ENCODE measurements at places on chromosomes 7 and 10.

DNA sequence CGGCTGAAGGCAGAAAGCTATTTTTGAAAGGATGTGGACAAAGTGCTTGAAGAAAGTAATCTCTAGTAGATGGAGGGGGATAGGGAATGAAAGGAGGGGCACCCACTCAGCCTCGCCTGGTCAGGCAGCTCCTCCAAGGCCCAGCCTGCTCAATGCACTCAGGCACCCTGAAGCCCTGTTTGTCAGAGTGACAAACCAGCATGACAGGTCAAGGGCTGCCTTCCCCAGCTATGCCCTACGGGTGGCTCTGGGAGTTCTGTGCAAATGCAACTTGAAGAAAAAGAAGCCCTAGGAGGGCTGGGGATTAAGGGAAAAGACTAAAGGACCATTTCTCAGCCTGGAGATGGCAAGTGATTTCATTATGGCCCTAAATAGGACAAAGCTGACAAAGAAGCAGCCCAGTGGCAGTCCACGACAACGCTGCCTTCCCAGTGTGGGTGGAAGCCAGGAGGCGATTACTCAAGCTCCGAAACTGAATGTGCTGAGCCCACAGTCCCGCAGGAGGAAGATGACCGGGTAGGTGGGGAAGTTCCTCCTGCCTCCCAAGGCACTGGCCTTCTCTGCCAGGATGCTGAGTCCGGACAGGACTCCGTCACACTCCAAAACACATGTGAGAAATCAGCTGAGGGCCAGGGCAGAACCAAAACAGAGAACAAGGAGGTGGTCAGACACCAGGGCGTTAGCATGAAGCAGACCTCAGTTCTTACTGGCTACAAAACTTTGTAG, 16.3 kb downstream of the LIPA start:
- DNase-seq: no peak

DNA sequence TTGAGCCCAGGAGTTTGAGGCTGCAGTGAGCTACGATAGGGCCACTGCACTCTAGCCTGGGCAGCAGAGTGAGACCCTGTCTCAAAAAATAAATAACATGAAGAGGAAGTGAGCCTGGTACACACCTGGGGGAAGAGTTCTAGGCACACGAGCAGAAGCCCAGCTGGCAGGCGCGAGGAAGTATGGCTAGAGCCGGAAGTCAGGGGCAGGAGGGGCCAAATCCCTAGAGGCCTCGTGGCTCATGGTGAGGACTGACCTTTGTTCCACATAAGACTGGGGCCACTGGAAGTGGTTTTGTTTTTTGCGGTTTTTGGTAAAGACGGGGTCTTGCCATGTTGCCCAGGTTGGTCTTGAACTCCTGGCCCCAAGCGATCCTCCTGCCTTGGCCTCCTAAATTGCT, 117.6 kb downstream of the HIP1 start:
- no peak for DNase-seq

- DNase-seq: no peak
Measured at GRCh38 chr10:107809889-107810288, 645.4 kb upstream of the SORCS1 start.

GRCh38 chr7:130390486-130390885, 10.2 kb downstream of the CPA1 start:
- no peak for DNase-seq

DNA sequence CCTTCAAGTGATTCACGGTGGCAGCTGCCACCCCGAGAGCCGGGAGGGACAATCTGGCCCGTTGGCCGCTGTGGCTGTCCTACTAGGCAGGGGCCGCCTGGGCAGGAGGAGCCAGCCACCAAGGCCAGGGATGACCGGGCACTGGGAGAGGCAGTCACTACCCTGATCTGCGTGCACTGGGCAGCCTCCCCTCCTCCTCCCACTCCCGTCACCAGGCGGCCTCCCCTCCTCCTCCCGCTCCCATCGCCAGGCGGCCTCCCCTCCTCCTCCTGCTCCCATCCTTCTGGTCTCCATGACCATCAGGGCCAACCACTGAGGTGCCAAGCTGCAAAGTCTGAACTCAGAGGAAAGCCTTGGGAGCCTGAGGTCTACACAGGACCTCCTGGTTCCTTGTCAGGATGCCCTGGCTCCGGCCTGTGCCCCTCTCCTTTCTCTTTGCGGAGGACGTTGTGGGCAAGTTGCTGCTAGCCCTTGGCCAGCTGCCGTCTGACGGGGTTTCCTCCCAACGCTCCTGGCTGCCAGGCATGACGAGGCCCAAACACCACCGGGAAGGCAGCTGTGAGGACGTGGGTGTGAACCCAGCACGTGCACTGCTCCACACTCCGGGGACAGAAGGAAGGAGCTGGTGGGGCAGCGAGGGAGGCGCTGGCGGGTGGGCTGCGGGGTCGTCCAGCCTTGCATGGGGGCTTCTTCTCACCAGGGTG, 131.1 kb downstream of the WDR37 start:
- no peak for DNase-seq

DNA sequence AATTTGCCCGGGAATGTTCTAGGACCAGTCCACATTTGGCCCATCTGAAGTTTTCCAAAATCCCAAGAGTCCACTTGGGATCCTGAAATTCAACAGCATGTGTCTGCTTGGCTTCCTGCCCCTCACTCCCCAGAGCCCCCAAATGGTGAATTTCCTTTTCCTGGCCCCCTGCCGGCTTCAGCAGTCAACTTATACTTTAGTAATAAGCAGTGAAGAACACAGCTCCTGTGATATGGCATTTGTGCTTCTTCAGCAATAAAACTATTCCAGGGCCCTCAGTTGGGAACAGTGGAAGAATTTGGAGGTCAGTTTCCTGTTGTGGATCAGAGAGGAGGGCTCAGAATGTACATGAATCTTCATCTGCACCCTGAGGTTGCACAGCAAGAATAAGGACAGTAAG, 51.1 kb downstream of the PRF1 start:
- no peak for DNase-seq

DNA sequence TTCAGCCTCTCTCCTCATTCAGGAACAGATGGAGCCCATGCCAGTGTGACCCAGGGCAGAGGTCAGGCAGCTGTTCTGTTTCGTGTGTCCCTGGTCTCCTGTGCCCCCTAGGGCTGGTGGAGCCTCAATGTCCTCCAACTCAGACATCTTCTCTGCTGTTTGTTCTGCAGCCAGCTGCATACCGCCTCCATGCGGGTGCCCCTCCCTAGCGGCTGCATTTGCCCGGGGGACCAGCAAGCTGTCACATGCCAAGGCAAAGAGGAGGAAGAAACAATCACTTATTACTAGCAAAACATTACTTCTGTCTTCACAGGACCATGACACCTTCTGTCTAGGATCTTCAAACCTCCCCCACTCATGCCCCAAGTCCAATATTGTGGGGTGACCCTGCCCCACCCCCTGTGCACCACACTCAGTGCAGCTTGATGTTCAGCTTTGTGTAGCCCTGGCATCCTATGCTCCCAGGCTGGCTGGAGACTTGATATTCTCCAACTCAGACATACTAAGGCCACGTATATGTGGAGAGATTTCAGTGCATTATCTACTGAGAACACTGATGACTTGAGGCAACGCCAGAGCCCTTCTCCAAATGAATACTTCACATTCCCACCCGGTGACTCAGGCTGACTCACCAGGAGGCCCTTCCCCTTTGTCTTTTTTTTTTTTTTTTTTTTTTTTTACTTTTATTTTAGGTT, 188.9 kb downstream of the SKIDA1 start:
- DNase-seq: peak; percentile 10

DNA sequence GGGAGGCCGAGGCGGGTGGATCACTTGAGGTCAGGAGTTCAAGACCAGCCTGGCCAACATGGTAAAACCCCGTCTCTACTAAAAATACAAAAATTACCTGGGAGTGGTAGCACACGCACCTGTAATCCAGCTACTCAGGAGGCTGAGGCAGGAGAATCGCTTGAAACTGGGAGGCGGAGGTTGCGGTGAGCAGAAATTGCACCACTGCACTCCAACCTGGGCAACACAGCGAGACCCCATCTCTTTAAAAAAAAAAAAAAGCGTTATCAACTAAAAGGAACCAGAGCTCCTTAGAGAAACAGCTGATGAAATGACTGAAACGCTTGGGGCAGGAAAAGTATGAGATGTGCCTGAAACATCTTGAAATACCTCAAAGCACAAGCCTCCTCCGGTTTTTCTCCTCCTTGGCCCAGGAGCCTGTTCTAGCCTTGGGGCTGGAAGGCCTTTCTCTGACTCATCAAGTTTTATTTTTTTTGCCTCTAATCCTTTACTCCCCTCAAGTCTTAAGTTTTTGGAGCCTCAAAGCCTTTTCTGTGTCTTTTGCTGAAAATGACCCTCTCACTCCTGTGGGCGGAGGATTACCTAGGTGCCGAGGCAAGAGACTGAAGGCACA, 2.6 kb upstream of the METTL27 start:
- no peak for DNase-seq

GRCh38 chr7:157568770-157569584, 232.2 kb downstream of the DNAJB6 start:
- DNase-seq: no peak

GRCh38 chr10:44344727-44345126, 40.2 kb downstream of the CXCL12 start:
- no peak for DNase-seq

DNA sequence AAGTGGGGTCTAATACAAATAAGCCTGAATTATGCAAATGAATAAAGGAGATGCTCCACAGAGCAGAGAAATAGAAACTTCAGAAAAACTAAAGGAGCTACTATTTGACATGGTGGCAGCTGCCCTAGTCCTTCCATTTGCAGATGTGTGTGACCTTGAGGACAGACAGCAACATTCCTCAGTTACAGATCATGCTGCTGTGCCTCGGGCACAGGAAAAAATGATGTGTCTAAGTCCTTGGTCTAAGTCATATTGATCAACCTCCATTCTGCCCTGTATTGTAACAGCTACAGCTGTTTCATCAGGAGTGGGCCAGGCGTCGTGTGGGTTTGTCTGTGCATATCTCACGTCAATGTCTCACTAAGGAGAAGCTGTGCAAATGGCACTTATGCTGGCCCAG, 710.4 kb downstream of the TNS3 start:
- no peak for DNase-seq

GRCh38 chr10:114603948-114604347, 54.1 kb downstream of the ABLIM1 start:
- DNase-seq: no peak

GRCh38 chr10:132239126-132240031, 52.6 kb downstream of the DPYSL4 start:
- no peak for DNase-seq

GRCh38 chr7:117146511-117146910, 176.3 kb downstream of the WNT2 start:
- no peak for DNase-seq

GRCh38 chr7:107971613-107972012, 31.3 kb downstream of the LAMB1 start:
- no peak for DNase-seq

Data from NCI-H345 (cell line).